ENCODE measurements at places on chromosomes 11 and 22.
A peak's percentile ranks its signal among the peaks of the same experiment; 100 is the strongest.

DNA sequence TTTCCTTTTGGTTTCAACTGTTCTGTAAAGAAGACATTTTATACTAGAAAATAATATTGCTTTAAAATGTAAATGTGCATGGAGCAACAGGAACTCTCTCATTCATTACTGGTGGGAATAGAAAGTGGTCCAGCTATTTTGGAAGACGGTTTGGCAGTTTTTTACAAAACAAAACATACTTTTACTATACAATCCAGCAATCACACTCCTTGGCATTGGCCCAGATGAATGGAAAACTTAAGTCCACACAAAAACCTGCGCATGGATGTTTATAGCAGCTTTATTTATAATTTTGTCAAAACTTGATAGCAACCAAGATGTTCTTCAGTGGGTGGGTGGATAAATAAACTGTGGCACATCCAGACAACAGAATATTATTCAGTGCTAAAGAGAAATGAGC, 49.9 kb upstream of the SEPTIN5 start:
- DNase-seq: no peak

DNA sequence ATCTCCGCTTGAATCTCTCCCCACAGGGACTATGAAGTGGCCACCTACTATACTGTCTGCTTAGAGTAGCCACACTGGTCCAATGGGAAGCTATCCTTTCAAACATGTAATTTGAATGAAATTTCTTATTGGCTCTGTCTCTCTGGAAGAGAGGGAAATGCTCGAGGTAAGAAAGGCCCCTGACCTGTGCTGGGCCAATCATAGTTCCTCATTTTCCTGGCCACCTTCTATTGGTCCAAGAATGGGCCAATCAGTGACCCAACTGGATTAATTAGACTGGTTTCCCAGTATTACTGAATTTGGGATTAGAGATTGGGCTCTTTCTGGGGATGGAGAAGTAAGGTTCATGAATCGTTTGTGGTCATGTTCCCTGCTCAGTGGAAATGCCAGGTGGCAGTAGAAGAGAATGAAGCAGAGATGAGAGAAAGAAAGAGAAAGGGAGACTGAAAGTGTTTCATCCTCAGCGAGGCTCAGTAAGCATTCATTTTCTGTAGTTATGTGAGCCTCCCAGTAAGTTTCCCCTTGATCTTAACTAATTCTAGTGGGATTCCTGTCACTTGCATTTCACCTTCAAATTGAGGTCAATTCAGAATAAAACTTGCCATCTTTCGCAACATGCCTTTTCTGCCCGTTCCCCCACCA, 8.4 kb upstream of the MMP20 start:
- DNase-seq: no peak

DNA sequence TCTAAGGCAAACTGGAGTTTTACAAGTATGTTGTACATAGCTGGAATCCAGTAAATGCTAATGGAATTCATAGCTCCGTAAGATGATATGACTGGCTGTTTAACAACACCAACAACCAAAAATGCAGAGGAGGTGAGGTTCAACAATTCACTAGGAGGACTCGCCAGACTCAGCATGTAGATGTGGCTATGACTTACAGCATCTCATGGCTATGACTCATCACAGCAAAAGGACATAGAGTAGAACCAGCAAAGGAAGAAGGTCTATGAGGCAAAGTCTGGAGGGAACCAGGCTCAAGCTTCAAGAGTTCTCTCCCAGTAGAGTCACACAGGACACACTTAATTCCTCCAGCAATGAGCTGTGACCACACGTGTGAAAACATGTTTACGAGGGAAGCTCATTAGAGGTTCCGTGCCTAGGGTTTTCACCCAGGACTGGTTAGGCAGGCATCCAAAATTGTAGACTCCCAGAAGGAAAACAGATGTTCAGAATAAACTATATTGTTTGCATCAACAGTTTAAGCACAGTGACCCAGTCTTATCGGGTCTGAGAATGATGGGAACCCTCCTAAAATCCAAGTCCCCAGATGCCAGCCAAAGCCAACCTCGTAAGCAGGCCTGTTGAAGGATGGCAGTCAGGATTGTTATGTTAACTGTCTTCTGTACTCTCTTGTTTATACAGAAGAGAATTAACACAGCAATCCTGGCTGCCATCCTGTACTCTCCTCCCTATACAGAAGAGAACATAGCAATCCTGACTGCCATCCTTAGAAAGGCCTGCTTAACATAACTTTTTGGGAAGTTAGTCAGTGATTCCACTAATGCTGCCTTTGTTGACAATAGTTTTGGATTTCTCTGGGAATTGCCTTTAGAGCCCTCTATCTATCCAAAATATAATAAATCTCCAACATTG, 116.6 kb downstream of the LARGE1 start:
- no peak for DNase-seq

DNA sequence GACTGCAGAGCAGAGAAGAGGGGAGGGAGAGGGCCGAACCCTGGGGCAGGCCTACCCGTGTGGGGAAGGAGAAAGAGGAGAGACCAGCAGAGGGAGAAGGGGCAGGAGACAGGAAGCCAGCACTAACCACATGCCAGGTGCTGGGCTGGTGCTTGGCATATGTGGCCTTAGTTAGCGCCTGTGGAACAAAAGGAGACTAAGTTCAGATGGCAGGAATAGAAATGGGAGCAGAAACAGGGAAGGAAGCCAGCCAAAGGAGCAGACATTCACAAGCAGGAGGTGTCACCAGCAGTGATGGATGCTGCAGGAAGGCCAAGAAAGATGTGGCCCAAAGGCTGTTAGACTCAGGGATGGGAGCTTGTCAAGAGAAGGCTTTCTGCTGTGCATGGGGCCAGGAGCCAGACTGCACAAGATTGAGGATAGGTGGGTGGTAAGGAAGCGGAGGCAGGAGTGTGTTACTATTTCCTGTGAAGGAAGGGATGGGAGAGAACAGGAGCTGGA, 26.7 kb downstream of the TREH start:
- DNase-seq: no peak

GRCh38 chr22:30250039-30250565, 3.5 kb upstream of the LIF start:
- no peak for DNase-seq

- peak; percentile 54 for DNase-seq
These were observed 2.8 kb downstream of the PDXP start for GRCh38 chr22:37661160-37661924.

- no peak for DNase-seq
These were observed 126.4 kb upstream of the E2F8 start for GRCh38 chr11:19366992-19367709.

DNA sequence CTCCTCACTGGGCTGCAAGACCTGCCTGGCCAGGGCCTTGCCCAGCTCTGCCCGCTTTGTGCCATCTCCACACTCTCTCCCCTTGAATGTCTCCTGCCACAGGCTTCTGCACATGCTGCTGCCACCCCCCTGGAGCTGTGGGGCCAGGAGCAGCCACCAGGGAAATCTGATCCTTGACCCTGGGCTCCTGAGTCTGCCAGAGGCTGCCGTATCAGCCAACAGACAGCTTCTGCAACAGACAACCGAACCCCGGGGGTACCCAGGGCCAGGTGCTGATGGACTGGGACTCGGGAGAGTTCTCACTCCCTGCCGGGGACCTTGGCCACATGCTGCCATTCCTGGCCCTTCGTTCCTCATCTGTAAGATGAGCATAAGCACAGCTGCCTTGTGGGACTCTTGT, 3.3 kb upstream of the PPARA start:
- no peak for DNase-seq

- no peak for DNase-seq
These were observed 217.0 kb upstream of the PGR start for GRCh38 chr11:101346591-101346990.

- no peak for DNase-seq
These were observed 429 bp upstream of the SLC22A6 start for GRCh38 chr11:62985041-62985750.

GRCh38 chr11:104163100-104164027, 583 bp downstream of the PDGFD start:
- peak; percentile 0 for DNase-seq

- DNase-seq: no peak
These were observed 85.0 kb downstream of the LARGE1 start for GRCh38 chr22:33835265-33835664.

DNA sequence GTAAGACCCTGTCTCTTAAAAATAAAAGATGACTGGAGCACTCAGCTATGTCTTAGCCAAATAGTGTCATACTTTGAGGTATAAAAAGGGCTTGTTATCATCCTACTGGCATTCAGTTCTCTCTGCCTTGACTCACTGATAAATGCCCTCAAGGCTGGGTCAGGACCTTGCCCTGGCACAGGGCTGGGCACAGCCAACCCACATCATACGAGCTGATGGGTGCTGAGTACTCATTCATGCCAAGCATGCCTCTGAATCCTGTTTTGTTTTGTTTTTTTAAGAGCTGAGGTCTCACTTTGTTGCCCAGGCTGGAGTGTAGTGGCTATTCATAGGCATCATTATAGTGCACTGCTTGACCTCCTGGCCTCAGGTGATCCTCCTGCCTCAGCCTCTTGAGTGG, 1.9 kb downstream of the SMTNL1 start:
- no peak for DNase-seq

- no peak for DNase-seq
These were observed 213.4 kb upstream of the PITPNB start for GRCh38 chr22:28132466-28132865.

DNA sequence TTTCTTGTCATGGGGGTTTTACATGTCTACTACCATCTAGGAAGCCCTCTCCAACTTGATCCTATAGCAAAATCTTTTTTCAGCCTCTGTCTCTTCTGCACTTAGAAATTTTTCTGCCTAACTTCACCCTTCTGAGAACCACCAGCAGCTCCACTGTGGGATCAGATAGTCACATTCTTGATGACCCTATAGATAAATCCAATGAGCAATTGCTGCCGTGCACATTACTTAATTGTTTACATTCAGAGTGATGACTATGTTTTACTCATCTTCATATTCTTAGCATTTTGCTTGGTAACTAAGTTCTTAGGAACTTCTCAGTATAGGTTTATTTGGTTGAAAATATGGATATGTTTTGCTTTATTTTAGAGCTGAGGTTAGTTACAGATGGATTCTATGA, 12.4 kb upstream of the ETS1 start:
- DNase-seq: no peak

- DNase-seq: no peak
These were observed 22.3 kb downstream of the PPARA start for GRCh38 chr22:46172522-46173110.

- DNase-seq: no peak
These were observed 797 bp downstream of the STARD10 start for GRCh38 chr11:72793076-72793424.

DNA sequence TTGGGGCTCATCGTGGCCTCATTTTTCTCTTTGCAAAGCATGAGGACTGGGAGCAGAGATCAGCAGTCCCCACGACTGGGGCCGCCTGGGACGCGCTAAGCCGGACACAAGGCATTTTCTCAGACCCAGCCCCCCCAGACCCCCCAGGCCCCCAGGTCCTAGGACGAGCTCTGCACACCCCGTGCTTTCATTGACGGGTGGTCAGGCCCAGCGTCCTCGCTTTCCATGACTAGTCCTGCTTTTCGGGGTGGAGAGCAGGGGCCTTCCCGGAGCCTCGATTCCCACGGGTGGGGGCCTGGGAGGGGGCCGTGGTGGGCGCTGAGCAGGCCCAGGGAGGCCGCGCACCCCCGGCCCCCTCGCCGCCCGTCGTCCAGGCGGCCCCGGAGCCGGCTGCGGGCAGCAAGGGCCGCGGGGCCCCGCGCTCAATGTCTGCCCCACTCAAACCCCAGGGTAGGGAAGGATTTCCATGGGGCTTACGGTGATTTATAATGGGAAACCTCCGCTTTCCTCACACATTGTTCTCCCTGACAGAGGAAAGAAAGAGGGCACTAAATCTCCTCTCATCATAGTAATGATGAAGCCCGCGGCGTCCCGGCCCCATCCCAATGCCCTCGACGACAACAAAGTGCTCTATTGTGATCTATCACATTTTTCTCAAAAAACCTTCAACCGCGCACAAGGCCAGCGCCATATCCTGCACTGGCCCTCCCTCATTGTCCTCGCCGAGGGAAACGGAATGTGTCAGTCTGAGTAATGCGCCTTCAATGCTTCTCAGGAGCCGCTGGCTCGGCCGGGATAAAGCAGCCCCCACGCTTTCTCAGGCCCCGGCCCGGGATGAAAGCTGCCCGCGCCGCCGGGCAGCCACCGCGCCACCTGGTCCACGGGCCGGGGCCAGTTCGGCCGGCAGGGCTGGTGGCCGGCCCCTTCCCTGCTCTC, 10.4 kb upstream of the LINC01488 start:
- DNase-seq: no peak

DNA sequence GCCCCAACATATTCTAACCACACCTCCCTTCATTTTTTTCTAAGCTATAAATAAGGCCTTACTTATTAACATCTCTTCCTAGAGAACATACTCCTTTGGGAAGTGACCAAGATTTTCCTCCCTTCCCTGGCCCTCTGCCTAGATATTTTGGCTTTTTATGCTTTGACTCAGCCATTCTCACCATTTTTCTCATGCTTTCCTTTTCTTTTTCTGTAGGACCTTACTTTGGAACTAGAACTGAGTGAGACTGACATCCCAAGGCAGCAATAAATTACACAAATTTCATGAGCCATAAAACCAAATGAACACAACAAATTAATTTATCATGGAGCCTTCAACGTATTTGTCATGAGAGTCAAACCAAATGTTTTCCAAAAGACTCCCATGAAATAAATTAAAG, 142.7 kb upstream of the CTSC start:
- DNase-seq: no peak

GRCh38 chr22:47016631-47017030, 254.2 kb downstream of the TBC1D22A start:
- DNase-seq: no peak

- DNase-seq: no peak
These were observed at the start of gene APOL4 for GRCh38 chr22:36201630-36202319. Gene APOL4, minus strand, starts transcription at chr22:36201809. Its CDS starts 75 bp downstream, at chr22:36201734.

GRCh38 chr22:40560994-40561515, 75.5 kb downstream of the MRTFA start:
- no peak for DNase-seq

- peak; percentile 33 for DNase-seq
These were observed 18.2 kb downstream of the ADM start for GRCh38 chr11:10322830-10323792.

DNA sequence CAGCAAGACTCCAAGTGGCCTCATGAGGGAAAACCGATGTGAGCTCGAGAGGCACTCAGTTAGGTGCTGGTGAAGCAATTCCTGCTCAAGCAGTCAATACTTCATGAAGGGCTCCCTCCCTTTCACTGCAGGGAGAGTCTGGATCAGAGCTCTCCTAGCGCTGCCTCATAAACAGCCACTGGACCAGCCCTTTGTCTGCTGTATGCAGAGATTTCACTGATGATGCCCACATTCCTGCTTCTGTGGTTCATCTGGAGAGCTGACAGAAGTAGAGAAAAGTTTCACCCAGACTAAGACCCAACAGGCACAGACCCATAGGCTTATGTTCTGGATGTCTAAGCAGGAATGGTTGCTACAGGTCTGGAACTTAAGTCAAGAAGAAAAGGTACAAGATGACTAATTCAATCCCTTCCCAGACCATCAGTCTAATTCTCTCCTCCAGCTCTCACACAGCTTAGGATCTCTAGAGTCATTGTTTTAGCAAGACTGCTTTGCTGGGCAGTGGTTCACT, 4.0 kb downstream of the UCP2 start:
- no peak for DNase-seq

- DNase-seq: no peak
These were observed 53.7 kb upstream of the NECTIN1 start for GRCh38 chr11:119782739-119783072.

Data from CD4-positive, alpha-beta T cell treated with Interleukin-10 for 1 hour (primary cell).